ENCODE measurements at places on chromosomes 1 and 21.
A peak's percentile ranks its signal among the peaks of the same experiment; 100 is the strongest.

- no peak for DNase-seq
These were observed 184.1 kb downstream of the ZSCAN20 start for GRCh38 chr1:33656467-33657005.

DNA sequence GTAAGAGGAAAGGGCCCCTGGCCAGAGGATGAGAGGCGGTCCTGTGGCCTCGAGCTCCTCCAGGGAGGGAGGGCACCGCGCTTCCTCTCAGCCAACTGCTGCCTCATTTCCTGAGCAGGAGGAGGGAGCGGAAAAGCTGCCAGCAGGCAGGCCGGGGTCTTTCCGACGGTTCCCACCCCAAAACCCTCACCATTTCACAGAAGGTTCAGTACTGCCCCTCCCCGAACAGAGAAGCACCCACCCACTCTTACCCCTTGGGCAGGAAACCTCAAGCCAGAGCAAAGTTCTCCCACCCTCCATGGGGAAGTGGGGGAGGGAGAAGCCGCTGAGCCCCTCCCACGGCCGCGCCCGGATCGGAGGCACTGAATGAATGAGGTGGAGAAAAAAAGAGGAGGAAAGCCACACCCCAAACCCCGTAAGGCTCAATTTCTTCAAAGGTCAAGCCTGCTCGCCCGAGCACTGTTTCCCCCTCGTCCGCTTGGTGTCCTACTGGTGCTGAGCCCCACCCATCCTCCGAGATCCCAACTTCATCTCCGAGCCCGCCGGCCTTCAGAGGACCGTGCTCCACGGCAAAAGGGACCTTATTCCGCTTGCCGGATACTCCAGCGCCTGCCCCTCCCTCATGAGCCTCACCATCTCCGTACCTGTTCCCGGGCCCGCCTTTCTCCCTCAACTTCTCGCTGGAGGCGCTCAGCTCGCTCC lies 9.4 kb downstream of the TPM3 start:
- peak; percentile 44 for DNase-seq

DNA sequence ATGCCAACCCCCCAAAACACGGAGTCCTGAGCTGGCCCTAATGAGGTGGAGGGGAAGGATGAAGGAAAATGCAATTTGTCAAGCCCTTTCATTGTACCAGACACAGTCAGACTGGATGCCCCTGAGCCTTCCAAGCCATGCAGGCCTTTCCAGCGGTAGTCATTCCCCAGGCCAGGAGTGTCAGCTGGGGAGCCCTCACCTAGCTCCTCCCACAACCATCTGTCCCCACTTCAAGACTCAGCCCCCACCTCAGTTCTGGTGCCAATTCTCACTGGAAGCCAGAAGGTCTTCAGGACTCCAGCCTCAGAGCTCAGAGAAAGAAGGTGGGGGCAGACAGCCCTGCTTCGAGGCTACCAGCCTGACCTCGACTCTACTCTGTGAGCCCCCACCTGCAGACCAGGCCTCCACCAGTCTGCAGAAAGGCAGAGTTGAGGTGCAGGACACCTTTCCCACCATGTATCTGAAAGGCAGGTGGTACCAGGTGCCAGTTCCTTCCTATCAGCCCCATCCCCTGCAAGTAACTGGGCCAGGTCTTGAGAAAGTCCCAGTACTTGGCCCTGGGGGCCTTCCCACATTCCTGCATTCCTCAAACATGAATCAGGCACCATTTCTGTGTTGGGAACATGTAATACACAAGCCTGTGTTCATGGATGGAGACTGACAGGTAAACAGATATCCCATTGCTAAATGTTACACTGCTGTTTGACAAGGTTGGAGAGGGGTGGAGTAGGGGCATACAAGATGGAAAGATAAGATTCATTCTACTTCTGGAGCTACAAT lies 180.6 kb upstream of the EDN2 start:
- no peak for DNase-seq

DNA sequence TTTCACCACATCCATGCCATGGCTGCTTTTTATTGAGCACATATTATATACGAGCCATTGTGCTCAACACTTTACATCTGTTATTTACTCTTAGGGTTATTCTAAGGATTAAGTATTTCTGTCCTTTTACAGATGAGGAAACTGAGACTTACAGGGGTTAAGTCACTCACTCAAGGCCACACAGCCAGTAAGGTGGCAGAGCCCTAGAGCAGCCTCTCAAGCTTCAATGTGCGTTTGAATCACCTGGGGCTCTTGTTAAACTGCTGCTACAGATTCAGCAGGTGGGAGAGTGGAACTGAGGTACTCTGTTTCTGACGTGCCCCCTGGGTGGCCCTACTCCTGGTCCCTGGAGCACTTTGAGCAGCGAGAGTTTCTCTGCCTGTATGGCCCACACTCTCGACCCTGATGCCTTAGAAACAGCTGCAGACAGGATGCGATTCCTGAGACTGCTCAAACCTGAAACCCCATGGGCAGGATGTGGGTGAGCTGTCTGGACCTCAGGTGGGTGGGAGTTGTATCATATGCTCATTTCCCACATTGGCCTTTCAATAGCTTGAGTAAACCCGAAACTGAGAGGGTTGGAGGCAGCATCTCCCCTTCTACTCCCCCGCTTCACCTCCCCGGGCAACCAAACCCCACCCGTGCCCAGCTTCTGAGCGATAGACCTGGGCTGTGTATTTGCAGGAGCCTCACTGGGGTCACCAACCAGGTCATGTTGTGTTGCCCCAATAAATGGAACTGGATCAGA lies 59.3 kb downstream of the MAN1C1 start:
- no peak for DNase-seq

DNA sequence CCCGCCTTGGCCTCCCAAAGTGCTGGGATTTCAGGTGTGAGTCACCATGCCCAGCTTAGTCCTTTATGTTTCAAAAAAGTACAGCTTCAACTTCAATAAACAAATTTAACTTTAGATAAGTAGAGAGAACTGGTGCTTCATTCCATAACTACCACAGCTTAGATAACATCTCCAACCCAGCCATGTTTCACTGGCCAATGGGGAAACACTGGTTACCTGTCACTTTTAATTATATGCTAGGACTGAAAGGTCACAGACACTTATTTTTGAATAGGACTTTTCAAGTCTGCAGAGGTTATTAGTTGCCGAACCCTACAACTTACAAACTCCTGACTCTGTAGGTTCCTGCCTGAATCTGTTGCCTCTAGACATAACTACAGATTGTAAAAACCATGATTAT lies 56.5 kb upstream of the ST6GALNAC3 start:
- DNase-seq = no peak

DNA sequence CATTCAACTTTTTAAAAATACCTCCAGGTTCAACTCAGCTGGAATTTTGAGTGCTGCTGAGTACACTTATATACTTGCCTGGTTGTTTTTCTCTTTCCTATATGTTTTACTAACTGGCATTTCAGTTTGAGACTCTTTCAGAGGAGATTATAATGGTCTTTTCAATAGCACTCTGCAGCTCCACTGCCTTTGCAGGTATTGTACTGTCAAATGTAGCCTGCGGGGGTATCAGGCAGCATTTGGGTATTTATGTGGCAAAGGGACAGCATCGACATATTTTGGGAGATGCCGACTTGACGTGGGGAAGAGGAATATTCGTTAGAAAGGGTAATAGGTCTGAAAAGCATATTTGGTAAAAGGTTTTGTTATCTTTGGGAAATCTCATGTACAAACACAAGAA lies 11.1 kb upstream of the TGFBR3 start:
- no peak for DNase-seq

GRCh38 chr1:15765495-15766194 lies 7.0 kb downstream of the FBLIM1 start:
- DNase-seq = no peak

- no peak for DNase-seq
These were observed 90.8 kb downstream of the DDAH1 start for GRCh38 chr1:85374160-85374559.

GRCh38 chr21:33394260-33394659 lies 9.0 kb upstream of the IFNGR2 start:
- no peak for DNase-seq

DNA sequence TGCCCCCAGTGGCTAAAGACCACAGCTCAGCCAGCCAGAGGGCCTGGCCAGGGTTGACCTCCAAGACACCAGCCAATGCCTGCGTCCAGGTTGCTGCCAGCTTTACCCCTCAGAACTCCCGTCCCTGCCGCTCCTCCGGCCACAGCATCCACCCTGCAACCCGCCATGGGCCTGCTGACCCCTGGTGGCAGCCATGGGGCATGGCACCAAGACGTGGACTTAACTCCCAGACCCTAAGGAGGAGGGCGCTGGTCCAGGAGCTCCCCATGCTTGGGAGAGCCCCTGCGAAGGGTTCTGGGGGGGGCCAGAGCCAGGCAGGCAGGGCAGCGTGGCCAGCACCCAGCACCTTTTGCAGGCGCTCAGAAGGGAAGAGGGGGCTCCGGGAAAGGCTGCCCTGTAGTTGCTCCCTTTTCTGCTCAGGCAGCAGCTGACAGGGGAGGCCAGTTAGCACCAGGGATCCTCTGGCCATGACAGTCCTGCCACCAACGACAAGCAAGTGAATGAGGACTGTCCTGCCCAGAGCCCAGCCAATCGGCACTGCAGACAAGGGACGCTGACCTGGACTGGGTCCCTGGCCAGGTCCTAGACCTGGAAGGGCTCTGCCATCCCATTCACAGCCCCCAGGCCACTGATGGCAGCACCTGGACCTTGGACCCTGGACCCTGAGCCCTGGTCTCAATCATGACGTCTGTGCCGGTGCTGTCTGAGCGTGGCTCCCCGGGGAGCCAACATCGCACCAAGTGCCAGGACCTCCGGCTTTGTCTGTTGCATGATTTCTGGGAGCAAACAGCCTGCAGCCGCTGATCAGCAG lies 246.2 kb downstream of the NPHP4 start:
- peak; percentile 94 for DNase-seq

DNA sequence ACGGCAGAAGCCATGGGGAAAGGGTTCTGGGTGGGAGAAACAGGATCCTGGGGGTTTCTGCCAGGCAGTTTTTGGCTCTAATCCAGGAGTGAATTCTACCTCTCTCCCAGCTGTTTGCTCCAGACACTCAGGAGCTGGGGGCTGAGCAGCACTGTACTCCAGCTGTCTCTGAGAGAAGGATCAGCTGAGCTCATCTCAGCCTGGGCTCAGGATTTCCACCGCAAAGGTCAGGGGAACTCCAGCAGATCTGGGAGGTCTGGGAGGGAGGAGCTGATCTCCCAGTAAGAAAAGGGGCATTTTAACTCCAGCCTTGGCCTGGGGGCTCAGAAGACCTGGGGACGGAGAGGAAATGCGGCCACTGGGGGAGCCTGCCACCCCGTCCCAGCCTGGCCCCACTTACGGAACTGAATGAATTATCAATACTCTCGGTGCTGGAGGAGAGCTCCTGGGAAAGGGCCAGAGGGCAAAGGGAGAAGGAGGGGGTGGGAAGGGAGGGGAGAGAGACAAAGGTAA lies 17.3 kb downstream of the PI4KB start:
- no peak for DNase-seq

- no peak for DNase-seq
These were observed 53.7 kb upstream of the TMPRSS2 start for GRCh38 chr21:41561701-41562100.

GRCh38 chr1:65027666-65028358 lies 61.5 kb upstream of the JAK1 start:
- no peak for DNase-seq

GRCh38 chr1:209884665-209885117 lies 53.3 kb upstream of the SYT14 start:
- no peak for DNase-seq

GRCh38 chr1:186330758-186331157 lies 44.3 kb downstream of the TPR start:
- DNase-seq = no peak

- DNase-seq = no peak
These were observed 36.1 kb downstream of the DPH5 start for GRCh38 chr1:100989306-100990077.

DNA sequence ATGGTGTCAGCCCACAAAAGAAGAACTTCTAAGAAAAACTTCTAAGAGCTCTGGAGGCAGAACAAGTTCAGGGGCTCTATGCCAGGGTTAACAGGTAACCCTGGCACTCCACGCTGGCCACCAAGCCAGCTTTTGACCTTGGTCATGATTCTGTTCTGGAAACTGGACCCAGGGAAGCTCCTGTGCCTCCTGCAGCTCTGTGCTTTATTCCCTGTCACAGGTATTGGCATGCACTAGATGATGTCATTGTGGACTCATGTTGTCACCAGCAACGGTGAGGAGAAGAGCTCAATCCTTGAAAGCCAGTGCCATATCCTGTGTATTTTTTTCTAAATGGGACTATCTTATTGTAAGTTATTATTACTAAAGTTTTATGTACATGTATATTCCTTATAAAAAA lies 56.7 kb upstream of the GCLM start:
- DNase-seq = no peak

DNA sequence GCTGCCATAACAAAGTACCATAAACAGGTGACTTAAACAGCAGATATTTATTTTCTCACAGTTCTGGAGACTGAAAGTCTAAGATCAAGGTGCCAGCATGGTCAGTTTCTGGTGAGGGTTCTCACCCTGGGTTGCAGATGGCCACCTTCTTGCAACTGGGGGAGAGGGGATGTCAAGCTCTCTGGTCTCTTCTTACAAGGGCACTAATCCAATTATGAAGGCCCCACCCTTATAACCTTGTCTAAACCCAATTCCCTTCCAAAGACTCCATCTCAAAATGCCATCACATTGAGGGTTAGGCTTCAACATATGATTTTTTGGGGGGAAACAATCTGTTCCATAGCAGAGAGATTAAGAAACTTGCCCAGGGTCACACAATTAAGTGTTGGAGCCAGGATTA lies 24.8 kb upstream of the ANGPTL3 start:
- no peak for DNase-seq

- DNase-seq = no peak
These were observed 15.6 kb upstream of the WDR26 start for GRCh38 chr1:224450159-224450558.

DNA sequence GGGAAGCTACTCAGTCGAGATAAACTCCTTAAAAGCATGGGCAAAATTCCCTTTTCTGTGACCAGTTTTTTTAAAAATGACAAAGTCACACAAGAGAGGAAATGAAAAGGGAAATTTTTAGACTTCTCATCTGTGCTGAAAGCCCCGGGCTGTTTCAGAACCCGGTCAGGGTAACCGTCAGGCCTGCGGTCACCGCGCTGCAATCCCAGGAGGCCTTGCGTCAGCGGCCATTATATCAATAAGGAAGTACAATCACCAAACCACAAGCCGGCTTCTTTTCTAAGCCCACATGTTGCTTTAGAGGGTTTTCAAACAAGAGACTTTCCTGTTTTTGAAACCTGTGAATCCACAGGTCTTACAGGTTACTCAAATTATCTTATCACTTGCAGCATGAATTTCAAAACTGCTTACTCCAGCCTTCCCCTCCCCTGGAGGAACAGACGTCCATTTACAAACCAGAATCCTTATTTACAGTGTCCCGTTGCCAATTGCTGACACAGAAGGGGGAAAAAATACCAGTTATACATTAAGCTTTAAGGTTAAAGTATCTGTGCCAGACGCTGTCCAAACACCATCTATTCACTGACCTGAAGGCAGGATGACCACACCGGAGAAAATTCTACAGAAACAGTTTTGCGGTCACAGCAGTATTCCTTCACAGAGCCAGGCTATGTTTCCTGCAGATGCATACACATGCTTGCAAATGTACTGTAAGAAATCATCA lies 165.3 kb downstream of the TOMM20 start:
- no peak for DNase-seq

DNA sequence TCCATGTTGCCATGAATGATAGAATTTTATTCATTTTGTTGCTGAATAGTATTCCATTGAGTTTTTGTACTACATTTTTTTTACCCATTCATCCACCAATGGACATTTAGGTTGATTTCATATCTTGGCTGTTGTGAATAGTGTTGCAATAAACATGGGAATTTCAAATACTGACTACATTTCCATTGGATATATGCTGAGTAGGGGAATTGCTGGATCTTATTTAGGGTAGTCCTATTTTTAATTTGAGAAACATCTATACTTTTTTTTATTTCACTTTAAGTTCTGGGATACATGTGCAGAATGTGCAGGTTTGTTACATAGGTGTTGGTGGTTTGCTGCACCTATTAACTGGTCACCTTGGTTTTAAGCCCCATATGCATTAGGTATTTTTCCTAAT lies 38.8 kb upstream of the TNFSF4 start:
- no peak for DNase-seq

Measured in retina (tissue), 1 donor.